ENCODE measurements at places on chromosomes 2 and 18.

- no peak for DNase-seq
Measured at GRCh38 chr18:23740105-23740830, 51.0 kb downstream of the LAMA3 start.

DNA sequence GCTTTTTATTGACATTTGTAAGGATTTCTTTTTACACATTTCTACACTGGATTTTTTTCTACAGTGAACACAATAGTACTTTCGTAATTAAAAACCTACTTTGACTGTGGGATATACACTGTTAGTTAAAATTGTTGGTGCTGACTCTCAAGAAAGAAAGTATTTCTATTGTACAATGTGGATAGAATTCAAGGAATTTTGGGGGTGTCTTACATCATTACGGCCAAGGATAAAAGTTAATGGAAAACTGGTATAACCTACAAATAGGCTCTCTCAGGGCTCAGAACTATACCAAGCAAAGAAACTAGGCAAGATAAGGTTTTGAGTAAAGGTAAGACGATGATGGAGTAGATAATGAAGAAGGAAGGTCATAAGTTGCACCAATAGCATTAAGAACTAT is 198.4 kb upstream of the PARD3B start:
- DNase-seq, result no peak

DNA sequence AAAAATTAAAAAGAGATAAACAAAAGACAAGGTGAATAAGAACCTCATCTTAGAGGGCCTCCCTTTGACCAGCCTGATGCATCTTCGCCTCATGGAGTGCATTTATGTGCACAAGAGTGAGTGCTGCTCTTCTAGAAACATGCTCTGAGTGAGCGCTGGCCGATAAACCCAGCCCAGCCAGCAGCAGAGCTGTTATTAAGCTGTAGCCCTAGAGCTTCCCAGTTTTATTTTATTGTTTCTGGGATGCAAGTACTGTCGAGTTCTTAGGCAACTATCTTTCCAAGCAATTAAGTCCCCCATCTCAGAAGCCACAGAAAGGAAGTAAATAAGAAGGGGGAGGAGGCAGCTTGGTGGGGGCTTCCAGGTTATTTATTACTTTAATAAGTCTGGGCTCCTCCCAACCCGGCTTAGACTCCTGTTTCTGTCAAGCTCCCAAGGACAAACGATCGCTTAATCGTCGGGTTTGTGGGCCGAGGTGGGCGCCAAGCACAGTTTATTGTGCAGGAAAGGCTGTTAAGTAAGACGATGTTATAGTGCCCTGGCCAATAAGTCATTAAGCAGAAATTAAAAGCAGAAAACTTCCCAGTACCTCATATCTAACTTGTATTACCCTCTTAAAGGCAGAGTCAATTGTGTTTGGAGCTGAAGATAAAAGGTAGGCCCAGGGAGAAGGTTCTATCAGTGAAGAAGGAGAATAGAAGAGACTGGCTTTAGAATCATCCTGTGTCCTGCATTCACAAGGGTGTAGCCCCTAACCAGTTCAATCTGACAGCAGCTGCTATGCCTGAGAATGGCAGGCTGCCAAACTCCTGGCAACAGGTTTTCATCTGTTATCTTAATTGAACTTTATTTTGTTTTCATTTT is 176.3 kb downstream of the PIK3C3 start:
- no peak for DNase-seq

GRCh38 chr2:73070643-73071359 is 711 bp downstream of the SFXN5 start:
- no peak for DNase-seq

GRCh38 chr18:49862656-49863385 is 49.5 kb upstream of the ACAA2 start:
- no peak for DNase-seq
